ENCODE measurements at places on chromosomes 2 and 18. TPM values are rescaled to one million over a fixed set of nuclear protein-coding genes. Genes with fewer than 3 reads are reported as not detected.
A peak's percentile ranks its signal among the peaks of the same experiment; 100 is the strongest.

RAD51AP2 gene
- total RNA-seq, result not detected

TCF23 gene
- 0.20 TPM for total RNA-seq

VWA3B gene
- 5.4 TPM for total RNA-seq

L3MBTL4 gene
- 23.0 TPM for total RNA-seq

OR6B2 gene
- total RNA-seq, result not detected

SCG2 gene
- 0.79 TPM for total RNA-seq

IL36RN gene
- not detected for total RNA-seq

PARD6G gene
- total RNA-seq, result 2.1 TPM

CCL20 gene
- total RNA-seq, result 2.6 TPM

CCDC85A gene
- 41.7 TPM for total RNA-seq

UGT1A10 gene
- not detected for total RNA-seq

DNA sequence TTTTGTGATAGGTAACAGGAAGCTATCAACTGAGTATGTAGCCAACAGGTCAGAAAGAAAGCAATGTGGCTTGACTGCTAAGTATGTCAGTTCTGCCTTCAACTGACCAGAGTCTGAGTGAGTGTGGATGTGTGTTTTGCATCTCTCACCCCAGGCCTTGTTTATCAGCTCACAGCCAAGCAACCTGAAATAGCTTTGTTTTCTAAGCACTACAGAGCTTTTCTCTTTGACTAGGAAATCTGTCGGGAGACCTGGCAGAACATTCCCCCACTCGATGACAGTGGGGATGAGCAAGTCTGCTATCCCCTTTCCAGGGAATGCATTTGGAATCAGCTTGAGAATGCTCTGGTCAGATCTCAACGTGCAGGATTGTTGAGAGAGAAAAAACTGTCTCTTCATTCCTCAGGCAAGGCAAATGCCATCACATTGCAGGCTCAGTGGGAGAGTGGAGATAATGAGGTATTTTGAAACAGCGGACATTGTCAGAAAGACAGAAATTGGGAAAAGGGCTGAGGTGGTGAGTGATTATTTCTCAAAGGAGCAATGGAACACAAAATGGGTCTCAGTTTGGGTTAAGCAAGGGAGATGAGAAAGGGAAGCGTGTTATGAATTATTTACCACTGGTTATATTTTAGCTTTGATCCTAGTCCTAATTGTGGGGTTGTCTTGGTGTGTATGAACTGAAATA lies 233.8 kb upstream of the PIK3C3 start:
- DNase-seq, result no peak

GRCh38 chr18:79042276-79042675 lies 26.9 kb upstream of the ATP9B start:
- no peak for DNase-seq

DNA sequence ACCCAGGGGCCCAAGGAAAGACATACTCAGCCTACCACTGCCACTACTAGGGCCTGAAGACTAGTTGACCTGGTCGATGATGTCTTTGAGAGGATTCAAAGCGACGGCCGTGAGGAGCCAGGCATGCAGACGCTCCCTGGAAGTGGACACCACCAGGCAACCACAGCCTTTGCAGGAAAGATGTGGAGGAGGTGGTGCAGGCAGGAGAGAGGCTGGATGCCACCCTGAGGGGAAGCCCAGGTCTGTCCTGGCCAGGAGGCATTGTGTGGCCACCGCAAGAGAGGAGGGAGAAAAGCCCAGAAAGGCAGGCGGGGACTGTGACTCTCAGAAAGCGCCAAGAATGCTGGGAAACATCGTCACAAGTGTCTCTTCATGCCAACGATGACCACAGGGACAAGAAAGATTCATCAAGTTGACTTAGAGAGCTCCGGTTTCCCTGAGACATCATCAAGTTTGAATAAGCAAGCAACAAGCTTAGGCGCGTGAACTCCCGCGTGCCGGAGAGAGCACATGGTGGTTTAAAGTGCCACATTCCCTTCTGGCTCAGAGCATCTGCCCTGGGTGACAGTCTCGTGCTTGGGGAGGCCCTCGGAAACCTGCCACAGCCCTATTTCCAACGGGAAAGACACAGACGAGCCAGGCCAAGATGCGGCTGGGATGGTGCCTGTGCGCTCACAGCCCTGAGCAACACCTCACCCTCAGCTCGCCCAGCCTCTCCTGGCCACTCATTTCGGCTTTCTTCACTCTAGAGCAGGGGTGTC lies 464.5 kb upstream of the SALL3 start:
- DNase-seq, result no peak

DNA sequence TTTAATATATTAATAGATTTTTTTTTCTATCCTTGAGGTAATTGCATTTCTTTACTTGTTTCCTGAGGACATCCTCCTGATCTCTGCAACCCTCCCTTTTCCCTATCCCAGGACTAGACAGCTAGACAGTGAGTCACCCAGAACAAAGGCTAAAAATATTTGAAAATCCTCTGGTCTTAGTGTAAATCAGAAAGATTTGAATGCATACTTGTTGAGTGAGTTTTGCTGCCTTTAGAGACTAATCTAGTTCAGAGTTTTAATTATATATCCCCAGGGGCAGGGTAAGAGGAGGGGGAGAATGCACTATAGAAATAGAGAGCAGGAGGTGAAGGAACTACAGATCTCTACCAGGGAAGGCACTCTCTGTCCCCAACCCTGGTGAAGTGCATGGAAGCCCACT lies 202.3 kb upstream of the TCF4 start:
- no peak for DNase-seq

DNA sequence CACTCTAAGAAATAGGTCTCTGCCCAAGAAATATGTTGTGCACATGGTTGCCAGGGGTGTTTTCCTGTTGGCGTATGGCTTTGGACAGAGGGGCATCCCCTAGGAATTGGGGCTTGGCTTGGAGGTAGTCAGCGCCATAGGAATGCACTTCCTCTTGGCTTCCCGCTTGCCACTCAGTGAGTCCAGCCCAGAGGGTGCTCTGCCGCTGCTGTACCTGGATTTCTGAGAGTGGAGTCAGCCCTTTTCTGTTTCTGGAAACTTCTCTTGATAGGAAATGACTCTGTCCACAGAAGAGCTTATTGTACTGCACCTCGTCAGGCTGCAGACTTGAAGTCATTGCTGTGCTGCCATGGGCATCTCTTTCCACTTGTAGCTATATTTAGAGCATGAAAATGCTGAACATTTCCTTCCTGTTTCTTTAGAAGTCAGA lies 116.7 kb upstream of the MGAT5 start:
- no peak for DNase-seq

DNA sequence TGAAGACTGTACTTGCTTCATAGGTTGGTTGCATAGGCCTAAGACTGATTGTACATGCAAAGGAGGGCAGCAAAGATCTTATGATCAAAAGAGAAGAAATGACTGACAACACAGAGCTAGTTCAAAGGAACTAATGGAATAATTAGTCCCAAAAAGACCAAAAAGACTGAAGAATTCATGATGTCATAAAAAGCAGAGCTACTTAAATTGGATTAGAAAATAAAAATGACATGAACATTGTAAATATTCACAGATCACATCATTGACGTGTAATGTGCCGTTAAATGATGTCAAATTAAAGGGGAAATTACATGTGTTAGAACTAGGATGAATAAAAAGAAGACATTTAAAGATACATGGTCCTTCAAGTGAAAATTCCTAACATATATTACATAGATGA lies 616.8 kb downstream of the NR4A2 start:
- DNase-seq, result no peak

- DNase-seq, result no peak
Measured at GRCh38 chr18:68469049-68469625, 245.8 kb downstream of the TMX3 start.

GRCh38 chr18:23340661-23341060 lies 112.4 kb upstream of the RIOK3 start:
- no peak for DNase-seq

DNA sequence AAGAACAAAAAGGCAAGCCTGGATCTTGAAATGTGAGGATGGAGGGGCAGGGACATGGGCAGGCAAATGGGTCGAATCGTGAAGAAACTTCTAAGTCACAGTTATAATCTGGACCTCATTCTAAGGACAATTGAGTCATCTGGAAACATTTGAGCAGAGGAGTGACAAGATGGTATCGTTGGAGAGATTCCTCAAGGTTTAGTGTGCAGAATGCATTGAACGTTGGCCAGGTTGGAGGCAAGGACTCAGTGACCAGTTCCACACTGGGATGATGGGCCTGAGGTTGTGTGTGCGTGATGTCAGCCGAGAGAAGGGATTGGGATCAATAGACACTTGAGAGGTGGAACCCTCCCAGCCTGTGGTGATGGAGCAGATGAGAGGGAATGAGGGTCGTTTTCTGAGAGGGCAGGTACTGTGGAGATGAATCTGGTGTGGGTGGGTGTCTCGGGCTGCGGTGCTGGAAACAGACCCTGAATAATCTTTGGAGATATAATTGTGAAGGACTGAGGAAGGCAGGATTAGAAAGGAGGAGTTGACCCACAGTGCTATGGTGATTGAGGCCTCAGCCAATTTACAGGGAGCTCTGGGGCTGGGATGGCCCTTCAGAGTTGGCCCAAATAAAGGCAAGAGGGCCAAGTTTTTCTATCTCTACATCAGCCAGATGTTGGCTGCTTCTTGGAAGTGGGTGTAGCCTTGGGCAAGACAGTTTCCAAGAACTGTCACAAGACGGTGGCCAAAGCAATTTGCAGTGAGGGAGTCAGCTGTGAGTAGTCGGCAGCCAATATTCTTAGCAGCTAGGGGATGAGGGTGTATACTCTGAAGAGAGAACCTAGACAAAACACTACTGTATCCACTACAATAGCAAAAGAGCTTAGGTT lies 5.8 kb upstream of the ZNF532 start:
- no peak for DNase-seq

GRCh38 chr18:26487437-26487836 lies 60.9 kb downstream of the KCTD1 start:
- no peak for DNase-seq

- no peak for DNase-seq
Measured at GRCh38 chr2:33391529-33392255, 84.8 kb upstream of the RASGRP3 start.

- DNase-seq, result no peak
Measured at GRCh38 chr2:108553209-108553919, 19.1 kb downstream of the LIMS1 start.

GRCh38 chr2:135980434-135981079 lies 4.9 kb downstream of the DARS1 start:
- no peak for DNase-seq

DNA sequence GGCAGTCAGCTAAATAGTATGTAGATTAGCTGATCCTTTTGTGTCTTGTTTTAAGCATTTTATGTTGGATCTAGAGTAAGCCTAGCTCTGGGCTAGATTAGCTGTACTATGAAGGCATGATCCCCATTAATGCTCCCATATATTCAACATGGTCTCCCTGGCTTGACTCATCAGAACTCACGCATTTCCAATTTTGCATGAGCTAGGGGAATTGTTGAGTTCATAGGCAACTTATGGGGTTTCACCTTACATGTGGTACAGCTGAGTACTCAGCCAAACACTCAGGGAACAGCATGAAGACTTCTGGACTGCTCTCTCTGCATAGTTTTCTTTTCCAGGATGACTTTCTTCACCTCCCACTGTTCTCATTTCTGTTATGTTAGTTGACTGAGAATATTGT lies 248.2 kb downstream of the TMX3 start:
- no peak for DNase-seq

- DNase-seq, result peak; percentile 2
Measured at GRCh38 chr18:23938043-23938756, 76.4 kb upstream of the TTC39C start.

- DNase-seq, result no peak
Measured at GRCh38 chr18:50079571-50080295, 115.2 kb downstream of the MYO5B start.

- no peak for DNase-seq
Measured at GRCh38 chr2:221272729-221273128, 299.4 kb downstream of the EPHA4 start.

GRCh38 chr2:213150315-213151097 lies 906 bp downstream of the IKZF2 start:
- peak; percentile 23 for DNase-seq

- no peak for DNase-seq
Measured at GRCh38 chr18:57023275-57023882, 123.5 kb upstream of the BOD1L2 start.

GRCh38 chr2:142981756-142982155 lies 104.3 kb downstream of the KYNU start:
- no peak for DNase-seq

- peak; percentile 81 for DNase-seq
Measured at GRCh38 chr2:177239932-177240630, 24.4 kb downstream of the NFE2L2 start.

- DNase-seq, result no peak
Measured at GRCh38 chr2:136232456-136233172, 114.7 kb upstream of the CXCR4 start.

DNA sequence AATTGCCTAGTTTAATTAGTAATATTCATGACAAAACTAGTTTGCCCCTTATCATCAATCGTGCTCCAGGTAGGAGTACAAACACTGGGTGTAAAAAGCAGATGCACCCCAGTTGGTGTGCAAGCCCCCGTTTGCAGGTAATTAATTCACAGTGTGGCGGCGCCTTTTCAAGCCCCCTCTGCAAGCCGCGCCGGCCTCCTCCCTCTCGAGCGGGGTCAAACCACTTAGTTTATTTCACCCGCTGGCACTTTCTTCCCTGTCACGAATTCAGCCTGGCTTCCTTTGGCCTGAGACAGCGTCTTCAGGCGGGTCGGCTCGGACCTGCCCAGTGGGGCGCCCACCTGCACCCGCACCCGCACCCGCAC lies 64.7 kb upstream of the MAPRE2 start:
- no peak for DNase-seq

DNA sequence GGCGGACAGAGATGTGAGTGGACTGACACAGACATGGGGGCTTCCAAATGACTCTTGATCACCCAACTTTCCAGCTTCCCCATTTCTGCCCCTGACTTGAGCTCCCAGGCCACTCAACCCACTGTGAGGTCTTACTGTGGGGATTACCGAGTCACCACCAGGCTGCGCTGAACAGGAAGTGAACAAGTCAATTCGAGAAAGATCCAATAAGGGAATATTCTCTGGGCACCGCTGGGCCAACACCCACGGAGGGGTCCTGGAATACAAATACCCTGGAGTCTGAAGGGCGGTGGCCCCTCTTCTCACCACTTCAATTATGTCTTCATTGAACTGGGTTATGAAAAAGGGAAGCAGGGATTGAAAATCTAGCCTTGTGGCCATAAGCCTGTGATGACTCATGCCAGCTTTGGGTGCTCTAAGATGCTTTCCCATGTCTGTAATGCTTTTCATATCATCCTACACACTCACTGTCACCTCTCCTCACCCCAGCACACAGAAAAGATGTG lies 37.7 kb downstream of the BCL11A start:
- DNase-seq, result no peak

- peak; percentile 92 for DNase-seq
Measured at GRCh38 chr2:96869281-96869821, 529 bp downstream of the SEMA4C start.

DNA sequence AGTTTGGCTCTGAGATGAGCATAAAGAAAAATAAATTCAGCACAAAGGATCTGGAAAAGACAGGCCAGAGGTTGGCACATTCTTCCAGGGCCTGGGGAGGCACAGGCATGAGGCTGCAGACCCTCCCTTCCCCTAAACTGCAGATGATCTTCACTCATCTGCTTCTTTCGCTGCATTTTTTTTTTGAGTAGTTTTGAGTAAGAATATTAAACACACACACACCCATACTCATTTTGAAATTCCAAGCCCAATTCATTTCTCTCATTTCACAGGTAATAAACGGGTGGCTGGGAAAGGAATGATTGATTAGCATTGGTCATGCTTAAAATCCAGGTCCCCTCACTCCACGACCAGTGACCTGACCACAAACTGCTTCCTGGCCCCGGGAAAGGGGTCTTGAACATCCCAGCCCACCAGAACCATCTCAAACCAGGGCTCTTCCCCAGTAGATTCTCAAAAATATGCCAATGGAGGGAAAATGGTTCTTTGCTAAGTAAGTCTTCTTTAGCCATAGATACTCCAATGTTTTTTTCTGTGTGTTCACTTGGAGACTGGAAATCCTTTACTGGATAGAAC lies 219.6 kb downstream of the ANAPC1 start:
- DNase-seq, result no peak

Measured in upper lobe of left lung (tissue), 6 donors.